ENCODE measurements at places on chromosomes 4 and X.

DNA sequence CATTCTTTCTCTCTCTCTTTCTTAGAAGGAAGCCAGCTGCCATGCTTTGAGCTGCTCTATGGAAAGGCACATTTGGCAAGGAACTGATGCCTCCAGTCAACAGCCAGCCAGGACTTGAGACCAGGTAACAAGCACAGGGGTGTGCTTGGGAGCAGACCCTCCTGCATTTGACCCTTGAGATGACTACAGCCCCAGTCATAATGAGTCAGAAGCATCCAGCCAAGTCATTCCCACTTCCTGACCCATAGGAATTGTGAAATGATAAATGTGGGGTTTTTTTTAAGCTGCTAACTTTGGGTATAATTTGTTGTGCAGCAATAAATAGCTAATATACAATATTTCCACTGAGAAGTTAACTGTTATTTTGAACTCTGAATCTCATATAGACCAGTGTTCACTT, 446.9 kb downstream of the GRXCR1 start:
- DNase-seq, result no peak

DNA sequence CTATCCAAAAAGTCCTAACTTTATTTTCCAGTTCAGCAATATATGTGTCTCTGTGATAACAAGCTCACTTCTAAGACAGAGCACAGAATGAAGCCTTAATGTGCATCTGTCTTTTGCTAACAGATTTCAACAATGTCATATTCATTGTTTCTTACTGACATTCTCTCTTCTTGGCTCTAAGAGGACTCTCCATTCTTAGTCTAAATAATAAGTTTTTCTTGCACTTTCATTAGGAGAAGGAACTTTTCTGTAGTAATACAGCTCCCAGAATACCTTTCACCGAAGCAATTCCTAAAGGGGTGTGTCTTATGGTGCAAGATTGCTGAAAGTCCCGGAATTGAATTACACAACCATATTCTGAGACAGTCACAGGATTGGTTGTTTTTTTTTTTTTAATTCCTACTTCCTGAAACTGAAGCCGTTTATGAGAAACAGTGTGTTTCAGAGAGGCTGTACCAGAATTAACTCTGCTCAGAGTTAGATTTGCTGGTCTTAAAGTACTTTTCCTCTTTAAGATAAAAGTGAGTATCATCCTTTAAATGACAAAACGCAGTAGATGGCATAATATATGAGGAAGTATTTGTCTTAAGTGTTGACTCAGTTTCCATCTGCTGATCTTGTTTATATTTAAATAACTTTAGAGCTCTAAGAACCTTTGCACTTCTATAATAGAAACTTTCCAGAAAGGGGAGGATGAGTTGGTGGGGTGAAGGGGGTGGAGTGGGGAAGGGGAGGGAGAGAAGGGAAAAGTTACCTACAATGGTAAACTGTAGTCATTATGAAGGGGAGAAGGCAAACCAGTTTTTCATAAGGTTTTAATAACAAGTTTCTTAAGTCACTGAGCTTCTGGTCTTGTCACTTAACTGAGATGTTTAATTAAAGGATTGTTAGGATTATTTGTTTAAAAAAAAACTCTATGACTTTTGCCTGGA, at the start of gene ALPK1:
Gene ALPK1 (plus strand): TSS at position 421 of the 932 bp plus-strand sequence.
- DNase-seq, result no peak

DNA sequence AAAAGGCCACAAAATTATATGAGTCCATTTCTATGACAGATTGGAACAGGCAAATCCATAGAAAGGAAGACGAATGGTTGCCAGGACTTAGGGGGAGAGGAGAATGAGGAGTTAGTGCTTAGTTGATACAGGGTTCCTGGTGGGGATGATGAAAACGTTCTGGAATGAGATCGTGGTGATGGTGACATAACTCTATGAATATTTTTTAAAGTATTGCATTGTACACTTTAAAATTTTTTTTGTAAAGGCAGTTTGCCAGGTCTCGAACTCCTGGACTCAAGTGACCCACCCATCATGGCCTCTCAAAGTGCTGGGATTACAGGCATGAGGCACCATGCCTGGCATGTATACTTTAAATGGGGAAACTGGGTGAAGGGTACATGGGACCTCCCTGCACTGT, 9.9 kb upstream of the CCNQ start:
- no peak for DNase-seq

DNA sequence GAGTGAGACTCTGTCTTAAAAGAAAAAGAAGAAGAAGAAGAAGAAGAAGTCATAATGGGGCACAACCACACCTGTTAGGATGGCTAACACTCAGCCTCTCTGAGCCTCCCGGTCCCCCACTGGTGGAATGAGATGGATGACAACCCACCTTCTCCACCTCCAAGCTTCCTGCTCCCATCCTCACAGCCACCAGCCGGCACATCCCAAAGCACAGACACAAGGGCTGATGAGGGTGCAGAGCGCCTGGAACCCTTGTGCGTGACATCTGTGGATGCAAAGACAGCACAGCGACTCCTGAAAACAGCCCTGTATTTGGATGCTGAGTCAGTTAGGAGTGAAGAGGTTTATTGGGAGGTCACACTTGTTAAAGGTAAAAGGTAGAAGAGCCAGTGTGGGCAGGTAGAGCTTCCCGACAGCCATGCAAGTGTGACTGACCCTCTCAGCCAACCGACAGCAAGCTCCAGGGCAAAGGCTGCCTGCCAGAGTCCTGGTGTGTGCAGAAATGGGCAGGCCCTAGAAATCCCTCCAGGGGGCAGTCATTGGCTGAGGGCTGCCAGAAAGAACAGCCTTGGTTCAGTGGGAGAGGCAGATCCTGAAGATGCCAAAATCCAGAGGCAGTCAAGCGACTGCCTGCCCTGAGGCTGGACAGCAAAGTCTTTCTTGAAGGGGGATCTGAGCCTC, 26.6 kb upstream of the MAN2B2 start:
- no peak for DNase-seq

- DNase-seq, result no peak
Observed at GRCh38 chr4:176979416-176979815, 186.7 kb upstream of the VEGFC start.

GRCh38 chr4:152983774-152984411, 47.8 kb downstream of the FHDC1 start:
- DNase-seq, result no peak

- DNase-seq, result no peak
Observed at GRCh38 chrX:68433981-68434299, 645 bp upstream of the OPHN1 start.

DNA sequence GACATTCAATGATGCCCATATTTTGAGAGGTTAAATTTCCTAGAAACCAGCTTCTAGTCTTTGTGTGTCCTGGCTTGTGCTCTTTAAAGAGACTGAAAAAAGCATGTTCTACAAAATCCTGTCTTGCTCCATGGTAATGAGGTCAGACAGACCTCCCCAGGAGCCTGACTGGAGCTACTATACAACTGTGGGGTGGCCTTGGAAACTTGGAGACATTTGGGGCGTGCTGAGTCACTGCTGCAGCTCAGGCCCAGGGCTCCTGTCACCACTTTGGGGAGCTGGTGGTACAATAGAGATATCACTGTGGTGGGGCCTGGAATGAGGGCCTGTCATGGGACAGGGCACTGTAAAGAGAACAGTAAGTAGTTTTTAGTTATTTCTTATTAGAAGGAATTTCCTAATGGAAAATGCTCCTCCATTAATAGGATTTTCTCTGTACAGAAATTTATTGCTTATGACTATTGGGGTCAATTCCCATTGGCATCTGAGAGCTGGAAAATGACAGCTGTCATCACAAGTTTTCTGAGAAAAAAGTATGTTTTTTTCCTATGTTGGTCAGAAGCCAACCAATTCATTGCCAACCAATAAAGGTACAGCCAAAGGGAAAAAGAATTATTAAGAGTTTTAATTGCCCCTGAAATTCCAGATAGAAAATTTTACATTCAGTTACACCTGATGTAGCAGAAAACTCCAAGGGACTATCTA, 207.4 kb upstream of the JADE1 start:
- DNase-seq, result no peak

GRCh38 chr4:40038977-40039376, 17.7 kb upstream of the N4BP2 start:
- DNase-seq, result no peak

GRCh38 chr4:34850968-34851367, 1393.3 kb downstream of the ARAP2 start:
- no peak for DNase-seq

- DNase-seq, result no peak
Observed at GRCh38 chr4:48904541-48905142, 1.9 kb downstream of the OCIAD2 start.

DNA sequence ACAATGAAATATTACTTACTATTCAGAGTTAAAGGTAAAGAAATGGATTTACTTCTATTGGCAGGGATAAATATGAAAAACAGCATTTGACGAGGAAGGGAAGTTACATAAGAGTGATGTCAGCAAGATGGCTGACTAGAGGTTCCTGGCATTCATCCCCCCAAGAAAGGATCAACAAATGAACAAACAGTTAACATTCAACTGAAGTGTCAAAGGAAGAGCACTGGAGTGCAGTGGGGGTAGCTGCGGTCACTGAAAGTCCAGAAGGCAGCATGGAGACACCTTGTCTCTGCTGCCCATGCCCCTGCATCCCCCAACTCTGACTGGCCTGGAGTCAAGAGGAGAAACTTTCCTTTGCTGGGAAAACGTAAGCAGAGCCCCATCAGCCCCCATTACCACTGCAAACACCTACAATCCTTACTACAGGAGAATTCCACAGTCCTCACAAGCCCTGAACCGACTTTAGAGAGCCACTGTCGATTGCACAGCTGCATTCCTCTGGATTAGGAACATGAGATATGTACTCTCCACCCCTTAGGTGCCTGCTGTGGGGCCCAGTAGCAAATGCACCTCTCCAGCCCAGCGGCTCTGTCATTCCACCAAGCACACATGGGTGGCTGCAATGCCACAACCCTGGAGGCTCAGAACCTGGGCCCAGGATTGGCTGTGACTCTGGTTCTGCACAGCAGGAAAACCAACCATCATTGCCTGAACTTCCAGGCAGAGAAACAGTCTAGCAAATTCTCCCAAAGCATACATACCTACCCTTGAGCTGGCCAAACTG, 79.5 kb downstream of the CBR4 start:
- no peak for DNase-seq

GRCh38 chr4:78478523-78478922, 73.0 kb upstream of the ANXA3 start:
- DNase-seq, result no peak

GRCh38 chr4:78688366-78688765, 87.8 kb upstream of the BMP2K start:
- DNase-seq, result no peak

- no peak for DNase-seq
Observed at GRCh38 chr4:14428125-14428524, 574.2 kb upstream of the CPEB2 start.

GRCh38 chrX:52839137-52839536, 28.1 kb downstream of the XAGE5 start:
- DNase-seq, result no peak

DNA sequence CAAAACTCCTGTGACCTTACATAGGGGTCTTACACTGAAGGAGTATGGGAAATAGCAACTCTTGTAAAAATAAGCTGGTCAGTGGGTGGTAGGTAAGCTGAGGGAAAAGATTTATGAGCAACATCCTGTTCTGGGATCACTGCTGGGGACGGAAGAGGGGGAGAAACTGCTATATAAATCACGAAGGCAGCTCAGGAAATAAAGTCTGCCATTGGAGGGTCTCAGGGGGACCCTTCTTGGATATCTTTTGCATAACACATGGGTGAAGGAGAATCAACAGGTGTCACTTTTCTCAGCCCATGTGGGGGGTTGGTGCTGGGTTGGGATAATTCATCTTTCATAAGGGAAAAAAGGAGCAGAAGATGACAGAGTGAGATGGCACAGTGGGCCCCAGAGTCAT, 33.7 kb downstream of the AFF1 start:
- no peak for DNase-seq

DNA sequence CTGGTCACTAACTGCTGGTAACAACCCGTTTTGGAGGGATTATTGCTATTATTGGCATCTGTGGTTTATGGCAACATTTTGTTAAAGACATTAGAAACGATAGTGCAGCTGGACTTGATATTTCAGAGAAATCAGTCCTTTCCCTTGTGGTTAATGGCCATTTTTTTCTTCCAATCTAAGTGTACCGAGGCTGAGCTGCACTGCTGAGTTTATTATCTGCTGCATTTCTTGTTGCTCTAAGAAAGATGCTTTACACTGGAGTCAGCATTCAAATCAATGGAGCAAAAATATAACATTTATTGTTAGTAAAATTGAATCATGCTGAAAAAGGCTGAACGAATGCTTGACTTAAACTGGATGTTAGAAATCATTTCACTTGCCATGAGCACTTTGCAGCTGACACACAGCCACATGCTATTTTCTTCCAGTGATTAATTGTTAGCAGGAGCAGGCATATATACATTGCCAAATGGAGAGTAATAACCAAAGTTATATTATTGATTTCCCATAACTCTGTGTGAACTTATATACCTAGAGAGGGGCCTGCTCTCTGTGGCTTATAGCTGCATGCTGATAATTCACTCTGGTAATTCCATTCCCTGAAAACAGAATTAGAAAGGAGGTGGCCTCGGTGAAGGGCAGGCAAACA, 66.5 kb upstream of the TTC29 start:
- no peak for DNase-seq

DNA sequence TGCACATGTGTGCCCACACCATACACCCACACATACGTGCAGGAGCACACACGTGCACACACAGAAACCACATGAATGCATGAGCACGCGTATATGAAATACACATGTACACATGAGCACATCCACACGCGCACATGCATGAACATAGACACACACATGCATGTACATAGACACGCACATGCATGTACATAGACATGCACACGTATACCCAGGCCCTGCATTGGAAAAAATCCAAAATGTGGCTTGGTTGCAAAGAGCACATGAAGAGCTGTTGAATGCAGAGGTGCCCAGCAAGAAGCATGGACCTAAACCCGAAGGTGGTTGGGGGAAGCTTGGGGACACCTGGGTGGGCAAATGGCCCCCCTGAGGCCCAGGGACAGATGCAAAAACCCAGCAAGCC, 18.5 kb downstream of the CD99 start:
- no peak for DNase-seq

DNA sequence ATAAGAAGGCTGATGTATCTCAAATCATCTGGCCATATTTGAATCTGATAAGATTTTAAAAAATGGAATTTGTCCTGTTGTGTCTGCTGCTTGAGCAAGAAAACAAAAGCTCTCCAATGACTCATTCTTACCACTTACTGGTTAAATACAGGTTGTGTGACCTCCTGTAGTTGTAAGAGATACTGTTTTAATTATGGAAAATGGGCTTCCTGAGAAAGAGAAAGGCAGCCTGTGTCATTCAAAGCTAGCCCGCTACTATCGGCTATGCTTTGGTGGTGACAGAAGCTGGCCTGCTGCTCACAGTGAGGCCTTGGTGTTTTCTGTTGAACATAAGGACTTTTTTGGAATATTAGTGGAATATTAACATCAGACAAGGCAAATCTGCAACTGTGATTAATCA, 1722.1 kb upstream of the PCDH10 start:
- DNase-seq, result no peak

- no peak for DNase-seq
Observed at GRCh38 chr4:152973629-152974467, 37.7 kb downstream of the FHDC1 start.

DNA sequence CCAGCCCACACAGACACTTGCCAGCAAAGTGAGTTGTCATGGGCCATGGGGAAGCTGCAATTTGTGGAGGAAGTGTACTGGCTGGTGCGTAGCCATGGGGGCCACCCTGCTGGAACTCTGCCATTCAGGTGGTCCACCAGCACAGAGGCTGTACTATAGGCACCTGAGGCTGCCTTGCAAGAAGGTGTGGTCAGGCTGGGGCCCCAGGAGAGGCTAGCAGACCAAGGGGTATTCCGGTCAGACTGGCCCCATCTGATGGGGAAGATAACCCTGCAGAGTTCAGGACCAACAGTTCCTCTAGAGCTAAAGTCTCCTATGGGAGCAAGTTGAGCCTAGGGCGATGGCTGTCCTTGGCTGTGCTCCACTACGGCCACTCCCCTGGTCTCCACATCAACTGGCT, 136.1 kb downstream of the DCAF12L2 start:
- no peak for DNase-seq

Data from stimulated activated CD8-positive, alpha-beta memory T cell treated with anti-CD3 and anti-CD28 coated beads, Interleukin-15, amount 100 ng/mL, for 4 hours (primary cell).